Tibial nerve (tissue), 4 donors: ENCODE measurements at places on chromosomes 16 and 17. TPM values are rescaled to one million over a fixed set of nuclear protein-coding genes. Genes with fewer than 3 reads are reported as not detected.
A peak's percentile ranks its signal among the peaks of the same experiment; 100 is the strongest.

DNA sequence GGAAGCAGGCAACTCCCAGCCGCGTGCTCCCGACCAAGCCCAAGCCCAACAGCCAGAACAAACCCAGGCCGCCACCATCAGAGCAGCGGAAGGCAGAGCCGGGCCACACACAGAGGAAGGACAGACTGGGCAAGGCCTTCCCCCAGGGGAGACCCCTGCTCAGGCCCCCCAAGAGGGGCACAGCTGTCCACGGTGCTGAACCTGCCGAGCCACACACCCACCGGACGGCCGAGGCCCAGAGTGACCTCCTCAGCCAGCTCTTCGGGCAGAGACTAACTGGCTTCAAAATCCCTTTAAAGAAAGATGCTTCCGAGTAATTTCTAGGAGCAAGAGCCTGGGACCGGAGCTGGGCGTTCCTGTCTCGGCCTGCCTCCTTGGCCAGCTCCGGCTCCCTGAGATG, 14.1 kb upstream of the ZFPM1 start:
- no peak overlapping the region for H3K4me3 ChIP-seq
- H3K4me1 ChIP-seq = peaks cover 15% of the 10 kb centered on the region
- DNase-seq = no peak
- no peaks in the 10 kb centered on the region for H3K36me3 ChIP-seq
- H3K27me3 ChIP-seq = no peaks in the 10 kb centered on the region
- no peak overlapping the region for H3K27ac ChIP-seq

GRCh38 chr17:58420827-58421226, 3.5 kb upstream of the RNF43 start:
- peaks cover 12% of the 10 kb centered on the region for H3K4me1 ChIP-seq
- no peak for DNase-seq
- H3K27me3 ChIP-seq = no peaks in the 10 kb centered on the region

DNA sequence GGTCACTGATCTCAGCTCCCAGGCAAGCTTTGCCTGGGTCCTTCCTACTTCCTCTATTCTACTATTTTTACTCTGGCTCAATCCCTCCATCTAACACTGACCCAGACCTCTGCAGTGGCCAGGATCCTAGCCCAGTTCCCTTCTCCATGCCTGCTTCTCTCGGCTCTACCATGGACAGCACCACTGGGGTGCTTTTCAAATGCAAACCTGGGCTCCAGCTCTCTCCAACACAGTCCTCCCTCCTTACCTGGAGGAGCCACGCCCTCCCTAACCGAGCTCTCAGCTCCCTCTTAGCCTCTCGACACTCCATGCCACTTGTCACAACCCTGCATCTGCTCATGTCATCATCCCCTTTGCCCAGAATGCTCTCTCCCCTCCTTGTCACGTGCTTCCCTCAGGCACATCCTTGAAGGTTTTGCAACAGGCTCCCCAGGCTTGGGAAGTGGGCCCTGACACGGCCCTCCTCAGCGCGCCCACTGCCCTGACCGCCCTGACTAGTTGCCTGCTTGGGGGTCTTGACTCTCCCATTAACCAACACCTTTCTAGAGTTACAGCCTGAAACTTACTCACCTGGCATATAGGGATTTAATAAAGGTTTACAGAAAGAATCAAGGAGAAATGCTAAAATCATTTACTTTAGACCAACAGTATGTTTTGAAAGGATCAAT, 41.6 kb downstream of the MARF1 start:
- no peaks in the 10 kb centered on the region for H3K27me3 ChIP-seq
- H3K4me3 ChIP-seq = no peak overlapping the region
- peaks cover 100% of the 10 kb centered on the region for H3K36me3 ChIP-seq
- no peak overlapping the region for H3K27ac ChIP-seq
- peaks cover 13% of the 10 kb centered on the region for H3K4me1 ChIP-seq

GRCh38 chr17:41801374-41802271, 10.1 kb downstream of the P3H4 start:
- DNase-seq = peak; percentile 76
- H3K36me3 ChIP-seq = peaks cover 29% of the 10 kb centered on the region
- H3K27ac ChIP-seq = peak overlapping the region; percentile 56

DNA sequence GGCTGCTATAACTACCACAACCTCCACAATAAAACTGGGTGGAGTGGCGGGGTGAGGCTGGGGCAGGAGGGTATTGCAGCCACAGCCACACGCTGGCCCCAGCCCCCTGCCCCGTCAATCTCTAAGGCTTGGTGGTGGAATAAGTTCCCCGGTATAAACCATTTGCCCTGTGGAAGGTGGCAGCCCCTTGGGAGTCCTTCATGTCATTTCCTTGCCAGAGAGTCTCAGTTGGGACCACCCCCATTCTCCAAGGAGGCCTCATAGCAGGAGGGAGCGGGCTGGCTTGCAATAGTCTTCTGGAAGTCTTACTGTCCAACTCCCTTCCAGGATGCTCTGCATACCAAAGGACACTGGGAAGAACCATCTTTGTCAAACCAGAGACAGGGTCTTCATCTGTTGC, 19.4 kb downstream of the CD300A start:
- H3K27ac ChIP-seq = no peak overlapping the region
- H3K4me1 ChIP-seq = no peaks in the 10 kb centered on the region
- no peaks in the 10 kb centered on the region for H3K27me3 ChIP-seq

- H3K4me3 ChIP-seq = no peak overlapping the region
- DNase-seq = no peak
- no peaks in the 10 kb centered on the region for H3K27me3 ChIP-seq
- H3K36me3 ChIP-seq = peaks cover 100% of the 10 kb centered on the region
Measured at GRCh38 chr16:29840240-29840639, 20.0 kb downstream of the MVP start.

GRCh38 chr17:46193626-46194392, 580 bp upstream of the KANSL1 start:
- no peaks in the 10 kb centered on the region for H3K27me3 ChIP-seq
- peaks cover 47% of the 10 kb centered on the region for H3K4me1 ChIP-seq
- H3K36me3 ChIP-seq = no peaks in the 10 kb centered on the region
- H3K4me3 ChIP-seq = peak overlapping the region; percentile 98
- peak; percentile 91 for DNase-seq

Gene SBK1
- total RNA-seq = not detected

Gene PLXDC1
- total RNA-seq = 34.1 TPM

Gene TSPAN10
- 0.84 TPM for total RNA-seq

Gene CBX4
- 13.7 TPM for total RNA-seq
